ENCODE measurements at places on chromosomes 4 and X.

GRCh38 chrX:153494541-153495361, at the start of gene BGN:
Gene BGN, plus strand, starts transcription at chrX:153494980. Its CDS starts 9,652 bp downstream, at chrX:153504632.
- DNase-seq: no peak

DNA sequence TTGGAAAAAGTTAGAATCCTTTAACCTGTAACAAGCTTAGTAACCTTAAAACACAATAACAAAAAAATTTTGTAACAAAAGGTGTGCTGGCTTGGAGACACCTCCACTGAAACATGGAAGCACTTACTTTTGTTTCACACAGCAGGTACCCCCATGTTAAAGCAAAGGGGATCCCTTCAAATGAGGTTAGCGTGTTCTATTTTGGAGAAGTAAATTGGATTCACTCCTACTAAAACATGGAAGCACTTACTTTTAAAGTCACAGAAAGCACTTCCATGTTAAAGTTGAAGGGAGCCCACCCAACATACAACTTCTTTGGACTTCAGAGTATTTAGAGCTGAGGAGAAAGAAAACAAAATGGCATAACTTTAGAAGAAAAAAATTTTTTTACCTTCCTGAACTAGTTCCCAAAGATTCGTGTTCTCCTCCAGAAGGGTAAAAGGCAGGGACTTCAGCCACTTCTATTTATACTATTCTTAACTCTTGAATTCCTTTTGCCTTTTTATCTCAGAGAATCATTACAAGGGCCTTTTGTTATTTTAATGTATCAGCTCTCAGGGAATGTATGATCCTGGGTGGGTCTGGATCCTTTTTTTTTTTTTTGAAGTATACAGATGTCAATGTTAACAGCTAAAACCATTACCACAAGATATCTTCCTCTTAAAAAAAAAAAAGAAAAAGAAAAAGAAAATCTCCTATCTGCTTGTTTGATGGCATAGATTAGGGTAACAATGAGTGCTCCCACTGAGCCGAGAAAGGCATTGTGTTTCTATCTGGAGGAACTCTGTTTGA, 11.5 kb downstream of the LARP7 start:
- DNase-seq: no peak

- no peak for DNase-seq
Measured at GRCh38 chrX:21993265-21993664, 38.9 kb upstream of the PHEX start.

DNA sequence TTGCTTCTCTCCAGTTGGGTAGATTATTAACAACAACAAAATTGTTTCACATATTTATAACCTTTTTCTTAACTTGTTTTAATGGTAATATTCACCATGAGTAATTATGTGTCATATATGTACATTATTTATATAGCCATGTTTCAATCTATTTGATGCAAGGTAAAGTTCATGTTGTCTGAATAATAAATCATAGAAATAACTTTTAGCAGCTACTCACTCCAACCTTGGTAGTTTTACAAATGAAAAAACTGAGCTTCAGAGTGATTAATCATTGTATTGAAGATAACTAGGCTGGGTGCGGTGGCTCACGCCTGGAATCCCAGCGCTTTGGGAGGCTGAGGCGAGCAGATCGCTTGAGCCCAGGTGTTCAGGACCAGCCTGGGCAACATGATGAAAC, 46.0 kb downstream of the TMA16 start:
- no peak for DNase-seq

GRCh38 chrX:15215366-15215765, 54.5 kb downstream of the ASB9 start:
- peak; percentile 40 for DNase-seq

GRCh38 chrX:121146059-121146628, 98.7 kb downstream of the GLUD2 start:
- DNase-seq: no peak

DNA sequence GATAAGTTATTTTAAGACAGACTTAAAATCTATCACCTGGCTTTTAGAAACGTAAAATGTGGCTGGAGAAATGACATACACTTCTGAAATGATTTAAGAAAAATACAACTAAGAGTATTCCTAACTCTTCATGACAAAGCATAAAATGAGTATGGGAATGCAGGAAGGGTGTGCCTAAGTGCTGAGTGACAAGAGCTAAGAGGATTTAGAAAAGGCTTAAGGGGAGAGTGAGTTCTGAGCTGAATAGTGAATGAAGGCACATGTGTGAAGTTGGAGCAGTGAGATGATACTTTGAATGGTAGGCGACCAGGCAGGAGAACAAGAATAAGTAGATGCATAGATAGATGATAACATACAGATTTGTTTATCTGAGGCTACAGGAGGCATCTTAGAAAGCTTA, 458.3 kb upstream of the TENM3 start:
- no peak for DNase-seq

- no peak for DNase-seq
Measured at GRCh38 chrX:17547658-17548057, 172.7 kb downstream of the NHS start.
